Stimulated activated CD8-positive, alpha-beta memory T cell treated with anti-CD3 and anti-CD28 coated beads, Interleukin-7, amount 100 ng/mL, for 4 hours (primary cell): ENCODE measurements at places on chromosomes 12 and 14.

DNA sequence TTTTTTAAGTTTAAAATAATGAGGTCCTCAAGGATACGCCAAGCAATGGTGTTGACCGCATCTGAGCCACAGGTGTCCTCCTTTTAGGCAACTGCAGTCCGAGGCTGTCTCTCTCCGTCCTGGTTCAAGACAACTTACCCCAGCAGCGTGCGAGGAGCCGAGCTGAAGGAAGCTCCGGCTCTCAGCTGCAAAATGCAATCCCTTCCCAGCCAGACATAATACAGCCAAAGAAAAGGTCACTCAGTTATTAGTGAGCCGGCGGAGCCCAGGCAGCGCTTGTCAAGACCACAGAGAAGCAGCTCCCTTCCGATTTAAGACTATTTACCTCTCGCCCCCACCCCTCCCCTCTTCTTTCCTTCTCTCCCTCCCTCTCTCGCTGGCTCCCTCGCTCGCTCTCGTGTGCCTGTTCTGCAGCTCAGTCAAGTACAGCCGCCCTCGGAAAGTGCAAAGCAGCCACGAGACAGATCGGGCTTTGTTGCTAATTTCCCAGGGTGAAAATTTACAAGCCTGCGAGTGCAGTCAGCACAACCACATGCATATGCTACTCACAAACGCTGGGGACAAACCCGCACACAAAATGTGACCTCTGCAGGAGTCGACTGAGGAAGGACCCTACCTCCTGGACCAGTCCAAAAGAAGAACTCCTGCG is 363 bp upstream of the LMO3 start:
- DNase-seq: no peak

- no peak for DNase-seq
Observed at GRCh38 chr12:74790931-74791330, 253.3 kb downstream of the ATXN7L3B start.

GRCh38 chr14:92217936-92218335 is 96.2 kb downstream of the CPSF2 start:
- no peak for DNase-seq

- DNase-seq: no peak
Observed at GRCh38 chr12:77767756-77768343, 62.8 kb upstream of the NAV3 start.

GRCh38 chr14:105453847-105454246 is 20.8 kb upstream of the CRIP2 start:
- DNase-seq: no peak

GRCh38 chr12:73531752-73532151 is 1005.9 kb upstream of the ATXN7L3B start:
- no peak for DNase-seq

DNA sequence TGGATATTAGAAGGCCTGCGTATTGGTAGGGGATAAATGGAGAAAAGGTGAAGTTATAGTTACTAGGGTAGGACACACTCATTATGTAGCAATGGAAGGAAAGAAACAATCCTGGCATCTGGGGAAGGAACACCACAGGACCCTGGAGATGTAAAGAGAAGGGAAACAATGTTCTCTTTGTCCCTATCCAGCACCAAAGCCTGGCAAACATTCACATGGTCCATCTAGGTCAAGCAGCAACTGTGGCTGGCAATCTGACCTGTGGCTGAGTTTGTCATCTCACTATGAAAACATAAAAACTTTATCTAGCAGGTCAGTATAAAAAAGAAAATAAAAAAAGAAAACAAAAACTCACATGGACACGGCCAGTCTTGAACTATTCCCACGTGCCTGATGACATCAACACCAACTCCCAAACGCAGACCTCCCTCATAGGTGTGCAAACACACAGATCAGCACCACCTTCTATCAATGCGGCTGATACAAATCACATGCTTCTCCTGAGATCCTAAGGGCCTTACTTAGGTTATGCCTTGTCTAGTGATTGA is 2.6 kb downstream of the POMT2 start:
- no peak for DNase-seq

DNA sequence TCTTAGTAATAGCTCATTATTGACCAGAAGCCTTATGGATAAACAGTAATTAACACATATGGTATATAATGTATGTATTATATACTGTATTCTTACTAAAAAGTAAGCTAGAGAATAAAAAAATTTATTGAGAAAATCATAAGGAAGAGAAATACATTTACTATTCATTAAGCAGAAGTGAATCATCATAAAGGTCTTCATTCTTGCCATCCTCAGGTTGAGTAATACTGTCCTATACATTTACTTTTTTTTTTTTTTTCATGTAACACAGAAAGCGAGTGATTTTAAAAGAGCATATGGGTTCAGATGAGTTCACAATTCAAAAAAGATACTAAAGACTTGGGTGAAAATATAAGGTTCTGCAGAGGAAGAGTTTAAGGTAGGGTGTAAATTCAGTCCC is 152.5 kb downstream of the TGFB3 start:
- DNase-seq: no peak

DNA sequence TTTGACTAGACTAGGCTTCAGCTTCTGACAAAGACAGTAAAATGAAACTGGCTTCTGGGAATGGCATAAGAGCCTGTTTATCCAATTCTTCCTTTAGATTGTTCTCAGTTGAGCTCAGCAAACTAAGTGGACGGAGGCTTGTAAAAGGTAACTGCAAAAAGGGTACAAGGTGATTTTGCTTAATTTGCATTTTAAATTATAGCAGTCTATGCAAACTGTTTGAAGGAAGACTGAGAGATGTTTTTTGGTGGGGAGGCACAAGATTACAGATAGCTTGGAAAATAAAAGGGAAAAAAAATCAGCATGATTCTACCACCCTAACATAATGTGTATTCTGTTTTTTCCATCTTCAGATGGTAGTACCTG is 5.0 kb downstream of the SUSD6 start:
- no peak for DNase-seq

DNA sequence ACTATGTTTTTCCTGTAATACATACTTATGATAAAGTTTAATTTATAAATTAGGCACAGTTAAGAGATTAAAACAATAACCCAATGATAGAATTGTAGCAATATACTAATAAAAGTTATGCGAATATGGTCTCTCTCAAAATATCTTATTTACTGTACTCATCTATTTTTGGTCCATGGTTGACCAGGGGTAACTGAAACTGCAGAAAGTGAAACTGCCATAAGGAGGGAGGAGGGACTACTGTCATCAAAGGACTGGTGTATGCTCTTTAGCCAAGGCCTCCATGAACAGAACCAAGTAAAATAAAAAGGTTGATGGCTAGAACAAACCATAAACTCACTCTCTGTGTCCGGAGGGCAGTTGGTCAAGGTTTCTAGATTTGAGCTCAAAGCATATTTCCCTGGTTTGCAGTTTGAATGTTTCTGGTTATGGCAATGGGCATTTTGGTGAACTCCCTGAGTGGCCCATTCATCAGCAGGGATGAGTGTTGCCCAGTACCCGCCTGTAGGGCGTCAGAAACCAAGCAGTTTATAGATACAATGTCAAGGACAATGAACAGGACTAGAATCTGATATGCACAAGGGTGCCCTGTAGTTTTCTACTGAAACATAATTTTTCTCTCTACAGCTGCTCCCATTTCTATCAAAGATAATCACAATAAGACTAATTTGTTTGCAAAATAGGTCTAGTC is 19.8 kb downstream of the LEMD3 start:
- DNase-seq: no peak

GRCh38 chr14:51674294-51675002 is 22.7 kb downstream of the FRMD6 start:
- DNase-seq: no peak

GRCh38 chr12:6606331-6607131 is 648 bp downstream of the CHD4 start:
- peak; percentile 55 for DNase-seq

DNA sequence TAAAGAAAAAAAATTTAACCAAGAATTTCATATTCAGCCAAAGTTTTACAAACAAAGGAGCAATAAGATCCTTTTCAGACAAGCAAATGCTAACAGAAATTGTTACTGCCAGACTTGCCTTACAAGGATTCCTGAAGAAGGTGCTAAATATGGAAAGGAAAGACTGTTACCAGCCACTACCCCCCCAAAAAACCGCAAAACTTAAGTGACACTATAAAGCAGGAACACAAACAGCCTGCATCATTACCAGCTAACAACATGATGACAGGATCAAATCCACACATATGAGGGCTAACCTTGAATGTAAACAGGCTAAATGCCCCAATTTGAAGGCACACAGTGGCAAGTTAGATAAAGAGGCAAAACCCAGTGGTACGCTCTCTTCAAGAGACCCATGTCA is 55.7 kb downstream of the APOBEC1 start:
- DNase-seq: no peak

DNA sequence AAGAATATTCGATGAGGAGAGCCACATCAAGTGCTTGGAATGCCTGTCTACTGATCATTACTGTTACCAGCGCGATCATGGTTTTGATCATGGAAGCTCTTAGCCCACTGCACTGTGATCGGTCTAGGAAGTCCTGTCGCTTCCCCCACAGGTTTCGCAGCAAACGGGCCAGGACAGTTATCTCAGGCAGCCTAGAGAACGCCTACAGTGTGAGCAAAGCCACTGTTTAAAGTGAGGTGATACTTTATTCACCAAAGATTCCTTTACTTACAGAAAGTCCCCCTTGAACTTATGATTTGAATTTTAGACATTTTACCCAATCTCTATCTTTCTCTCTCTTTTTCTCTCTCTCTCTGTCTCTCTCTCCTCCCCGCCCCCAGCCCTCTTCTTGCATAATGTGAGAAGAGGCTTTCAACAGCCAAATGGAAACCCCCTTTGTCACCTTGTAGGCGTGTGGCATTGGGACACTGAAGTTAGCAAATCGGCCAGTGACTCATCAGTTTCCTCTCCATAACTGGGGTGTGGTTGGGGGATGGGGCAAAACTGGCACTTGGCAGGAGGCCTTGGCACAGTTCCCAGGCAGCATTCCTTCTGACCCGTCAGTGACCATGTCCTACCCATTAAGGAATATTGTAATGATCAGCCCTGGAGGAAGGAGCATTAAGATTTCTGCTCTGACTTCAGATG is 214.8 kb downstream of the CHST11 start:
- DNase-seq: peak; percentile 90

DNA sequence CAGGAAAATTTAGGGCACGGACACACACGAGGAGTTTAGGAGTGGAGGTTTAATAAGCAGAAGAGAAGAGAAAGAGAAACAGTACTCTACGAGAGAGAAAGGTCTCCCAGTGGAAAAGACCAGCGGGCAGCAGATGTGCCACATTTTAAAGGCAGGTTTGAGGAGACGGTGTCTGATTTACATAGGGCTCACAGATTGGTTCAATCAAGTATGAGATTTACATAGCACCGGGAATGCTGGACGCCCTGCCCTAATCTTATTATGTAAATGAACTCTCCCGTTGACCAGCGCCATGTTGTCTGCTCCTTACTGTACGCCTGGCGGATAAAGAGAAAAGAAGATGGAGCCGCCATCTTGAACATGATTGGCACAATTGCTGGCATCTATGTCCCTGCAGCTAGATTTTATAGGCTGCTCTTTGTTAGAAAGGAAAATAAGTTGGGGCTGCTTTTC is 17.9 kb downstream of the NFKBIA start:
- no peak for DNase-seq

GRCh38 chr12:132541996-132542395 is 52.0 kb downstream of the FBRSL1 start:
- no peak for DNase-seq

DNA sequence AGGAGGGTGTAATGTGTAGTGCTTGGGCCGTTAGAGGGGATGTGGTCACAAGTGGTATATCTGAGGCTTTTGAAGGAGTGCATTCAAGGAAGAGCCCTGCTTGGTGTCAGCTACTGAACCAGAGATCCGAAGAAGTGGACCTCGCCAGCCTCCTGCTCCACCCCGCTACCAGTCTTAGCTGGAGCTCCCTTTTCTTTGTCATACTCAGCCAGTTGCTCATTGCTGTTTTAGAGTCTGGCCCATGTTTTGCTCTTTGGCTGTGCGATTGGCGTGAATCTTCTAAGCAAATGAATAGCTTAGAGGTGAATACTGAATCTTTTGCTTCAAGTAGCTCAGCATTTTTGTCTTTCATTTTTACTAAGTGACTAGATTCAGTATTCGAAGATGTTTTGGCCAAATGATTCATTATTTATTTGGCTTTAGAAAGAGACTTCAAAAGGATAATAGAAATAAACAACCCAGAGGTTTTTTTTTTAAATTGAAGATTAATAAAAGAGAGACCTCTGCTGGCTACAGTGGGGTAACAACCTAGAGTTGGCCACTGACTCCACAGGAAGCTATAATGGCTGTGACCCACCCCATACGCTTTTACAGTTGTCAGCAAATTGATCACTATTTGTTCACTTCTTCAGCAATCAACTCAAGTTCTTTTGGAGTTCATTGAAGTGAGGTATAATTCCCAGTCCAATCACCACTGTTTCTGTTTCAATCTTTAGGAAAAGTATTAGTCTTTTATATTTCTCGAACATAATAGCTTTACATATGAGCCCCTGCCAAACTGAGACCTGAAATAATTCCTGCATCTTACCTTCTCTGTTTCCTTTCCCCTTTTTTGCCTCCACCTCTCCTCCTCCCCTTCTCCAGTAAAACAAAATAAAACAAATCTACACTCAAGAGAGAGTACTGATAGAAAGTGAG is 19.9 kb downstream of the CDKN1B start:
- no peak for DNase-seq

DNA sequence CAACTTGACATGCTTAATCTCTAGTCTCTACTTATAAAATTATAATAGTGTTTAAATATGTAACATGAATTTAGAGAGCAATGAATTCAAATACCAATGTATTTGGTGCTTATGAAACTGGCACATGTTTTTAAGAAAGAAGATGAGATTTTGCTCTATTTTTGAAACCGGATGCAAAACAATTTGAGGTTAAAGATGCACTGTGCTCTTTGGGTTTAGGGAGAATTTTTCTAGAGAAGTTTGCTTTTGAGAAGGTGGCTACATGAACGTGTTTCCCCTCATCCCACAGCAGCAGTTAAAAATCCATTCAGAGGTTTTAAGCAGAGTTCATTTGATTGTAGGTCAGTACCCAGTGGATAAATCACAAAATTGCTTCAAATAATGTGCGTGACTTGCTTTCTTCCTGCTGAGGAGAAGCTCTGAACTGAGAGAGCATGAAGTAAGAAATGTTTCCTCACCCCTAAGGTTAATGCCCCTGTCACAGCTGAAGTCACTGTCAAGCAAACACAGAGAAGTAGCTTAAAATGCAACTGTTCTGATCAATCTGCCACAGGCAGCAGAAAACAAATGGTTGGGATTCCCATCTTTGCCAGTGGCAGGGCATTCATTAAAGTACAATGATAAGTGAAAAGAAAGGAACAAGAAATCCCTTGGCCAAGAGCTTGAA is 241.9 kb upstream of the SYT1 start:
- no peak for DNase-seq

GRCh38 chr12:46403719-46404070 is 31.1 kb upstream of the SLC38A2 start:
- DNase-seq: no peak
